Gastrocnemius medialis (tissue), 4 donors: ENCODE measurements at places on chromosomes 4 and X.

DNA sequence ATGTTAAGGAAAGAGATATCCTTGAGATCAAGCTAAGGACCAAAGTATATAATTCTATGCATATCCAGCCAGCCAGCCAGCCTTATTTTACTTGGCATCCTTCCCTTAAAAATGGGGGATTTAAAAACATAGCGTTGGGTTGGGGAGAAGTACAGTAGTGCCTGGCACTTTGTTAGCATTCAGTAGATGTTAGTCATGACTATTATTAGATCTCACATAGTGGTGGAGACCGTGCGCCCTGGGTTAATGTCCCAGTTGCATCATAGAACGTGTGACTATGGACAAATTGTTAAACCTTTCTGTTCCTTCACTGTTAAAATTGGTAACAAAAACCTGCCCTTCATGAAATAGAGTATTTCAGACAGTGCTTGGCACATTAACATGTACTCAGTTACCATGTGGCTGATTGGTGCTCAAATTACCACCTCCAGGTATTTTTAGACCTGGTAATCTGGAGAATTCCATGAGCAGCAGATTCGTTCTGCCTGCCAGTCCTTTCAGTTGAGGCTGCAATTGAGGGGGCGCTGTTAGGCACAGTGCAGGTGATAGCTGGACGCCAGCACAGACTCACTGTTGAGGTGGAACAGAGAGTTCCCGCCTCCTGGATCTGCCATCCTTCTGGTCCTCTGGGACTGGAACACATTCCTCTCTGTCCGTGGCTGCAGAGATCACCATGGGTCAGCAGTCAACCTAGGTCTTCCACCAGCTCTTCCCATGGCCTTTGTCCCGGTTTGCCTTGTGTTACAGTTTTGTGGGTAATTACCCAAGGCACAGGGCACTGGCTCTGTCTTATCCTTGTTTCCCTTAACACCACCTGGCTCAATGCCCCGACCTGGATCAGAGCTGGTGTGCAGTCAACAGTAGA lies 31.7 kb downstream of the RBBP7 start:
- peaks cover 16% of the 10 kb centered on the region for H3K4me1 ChIP-seq
- peak overlapping the region; percentile 78 for H3K27ac ChIP-seq
- no peak overlapping the region for H3K4me3 ChIP-seq
- DNase-seq = peak; percentile 65

DNA sequence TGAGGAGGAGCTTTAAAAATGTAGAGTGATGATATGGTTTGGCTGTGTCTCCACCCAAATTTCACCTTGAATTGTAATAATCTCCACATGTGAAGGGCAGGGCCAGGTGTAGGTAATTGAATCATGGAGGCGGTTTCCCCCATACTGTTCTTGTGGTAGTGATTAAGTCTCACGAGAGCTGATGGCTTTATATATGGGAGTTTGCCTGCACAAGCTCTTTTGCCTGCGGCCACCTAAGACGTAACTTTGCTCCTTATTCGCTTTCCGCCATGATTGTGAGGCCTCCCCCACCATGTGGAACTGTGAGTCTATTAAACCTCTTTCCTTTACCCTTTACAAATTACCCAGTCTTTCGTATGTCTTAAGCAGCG lies 332.0 kb downstream of the RAPGEF2 start:
- H3K27ac ChIP-seq = no peak overlapping the region
- no peak overlapping the region for H3K4me3 ChIP-seq
- no peak for DNase-seq
- H3K36me3 ChIP-seq = no peaks in the 10 kb centered on the region
- H3K4me1 ChIP-seq = no peaks in the 10 kb centered on the region

DNA sequence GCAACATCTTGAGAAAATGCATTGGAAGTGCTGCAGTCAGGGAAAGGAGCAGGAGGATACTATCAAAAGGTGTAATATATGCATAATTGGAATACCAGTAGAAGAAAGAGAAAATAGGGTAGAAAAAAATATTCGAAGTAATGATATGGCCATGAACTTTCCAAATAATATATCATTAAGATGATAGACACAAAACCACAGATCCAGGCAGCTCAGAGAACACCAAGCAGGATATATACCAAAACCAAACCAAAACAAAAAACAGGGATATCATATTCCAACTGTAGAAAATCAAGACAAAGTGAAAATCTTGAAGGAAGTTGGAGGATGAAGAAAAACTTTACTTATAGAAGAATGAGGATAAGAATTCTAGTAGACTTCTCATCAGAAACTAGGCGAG lies 9.7 kb upstream of the POLA1 start:
- no peak overlapping the region for H3K4me3 ChIP-seq
- no peaks in the 10 kb centered on the region for H3K36me3 ChIP-seq

GRCh38 chr4:94447754-94448411 lies 3.9 kb upstream of the PDLIM5 start:
- H3K4me1 ChIP-seq = peaks cover 40% of the 10 kb centered on the region
- H3K27me3 ChIP-seq = no peaks in the 10 kb centered on the region
- H3K27ac ChIP-seq = peak overlapping the region; percentile 99
- H3K4me3 ChIP-seq = no peak overlapping the region
- DNase-seq = no peak
- H3K36me3 ChIP-seq = no peaks in the 10 kb centered on the region

DNA sequence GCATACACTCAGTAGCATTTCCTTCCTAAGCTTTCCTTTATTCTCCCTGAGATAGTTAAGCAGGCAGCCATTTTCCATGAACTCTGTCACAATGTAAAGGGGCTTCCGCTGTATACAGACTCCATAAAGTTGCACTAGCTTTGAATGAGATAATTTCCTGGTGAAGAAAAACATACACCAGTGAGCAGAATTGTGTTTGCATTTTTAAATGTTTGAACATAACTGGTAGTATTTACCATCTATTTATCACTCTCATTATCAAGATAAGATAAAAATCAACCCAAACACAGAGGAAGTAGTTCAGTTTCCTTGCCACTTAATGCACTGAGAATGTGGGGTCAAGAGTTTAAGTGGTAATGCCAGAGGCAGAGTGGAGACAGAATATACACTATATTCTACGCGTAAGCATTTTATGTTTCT lies 54.1 kb downstream of the TXK start:
- no peak for DNase-seq
- H3K36me3 ChIP-seq = no peaks in the 10 kb centered on the region
- no peak overlapping the region for H3K4me3 ChIP-seq
- H3K4me1 ChIP-seq = no peaks in the 10 kb centered on the region

DNA sequence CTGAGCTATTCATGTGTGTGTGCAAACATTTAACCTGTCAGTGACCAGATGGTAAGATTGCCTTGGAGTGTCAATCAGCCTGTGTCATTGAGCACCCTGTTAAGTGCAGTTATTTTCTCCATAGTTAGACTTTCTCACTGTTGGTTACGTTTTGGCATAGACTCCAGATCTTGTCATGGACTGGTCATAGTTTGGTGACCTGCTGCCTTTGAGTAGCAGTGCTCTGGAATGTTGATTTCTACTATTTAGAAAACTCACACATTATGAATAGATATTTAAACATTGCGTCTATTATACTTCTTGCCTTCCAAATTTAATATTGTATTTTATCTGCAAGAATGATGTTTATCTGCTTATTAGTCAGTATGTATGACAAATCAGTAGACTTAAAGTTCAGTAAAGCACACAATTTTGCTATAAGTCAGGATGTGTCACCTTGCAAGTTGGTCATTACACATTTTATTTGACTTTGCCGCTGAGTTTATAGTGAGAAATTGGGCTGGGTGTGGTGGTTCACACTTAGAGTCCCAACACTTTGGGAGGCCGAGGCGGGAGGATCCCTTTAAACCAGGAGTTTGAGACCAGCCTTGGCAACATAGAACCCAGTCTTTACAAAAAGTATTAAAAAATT lies 42.4 kb downstream of the KIAA0232 start:
- peaks cover 26% of the 10 kb centered on the region for H3K4me1 ChIP-seq
- no peak for DNase-seq
- no peaks in the 10 kb centered on the region for H3K36me3 ChIP-seq
- H3K27me3 ChIP-seq = no peaks in the 10 kb centered on the region

GRCh38 chrX:110182362-110182761 lies 135.5 kb downstream of the AMMECR1 start:
- no peak for DNase-seq
- H3K4me3 ChIP-seq = no peak overlapping the region
- no peak overlapping the region for H3K27ac ChIP-seq
- H3K27me3 ChIP-seq = no peaks in the 10 kb centered on the region
- no peaks in the 10 kb centered on the region for H3K36me3 ChIP-seq

DNA sequence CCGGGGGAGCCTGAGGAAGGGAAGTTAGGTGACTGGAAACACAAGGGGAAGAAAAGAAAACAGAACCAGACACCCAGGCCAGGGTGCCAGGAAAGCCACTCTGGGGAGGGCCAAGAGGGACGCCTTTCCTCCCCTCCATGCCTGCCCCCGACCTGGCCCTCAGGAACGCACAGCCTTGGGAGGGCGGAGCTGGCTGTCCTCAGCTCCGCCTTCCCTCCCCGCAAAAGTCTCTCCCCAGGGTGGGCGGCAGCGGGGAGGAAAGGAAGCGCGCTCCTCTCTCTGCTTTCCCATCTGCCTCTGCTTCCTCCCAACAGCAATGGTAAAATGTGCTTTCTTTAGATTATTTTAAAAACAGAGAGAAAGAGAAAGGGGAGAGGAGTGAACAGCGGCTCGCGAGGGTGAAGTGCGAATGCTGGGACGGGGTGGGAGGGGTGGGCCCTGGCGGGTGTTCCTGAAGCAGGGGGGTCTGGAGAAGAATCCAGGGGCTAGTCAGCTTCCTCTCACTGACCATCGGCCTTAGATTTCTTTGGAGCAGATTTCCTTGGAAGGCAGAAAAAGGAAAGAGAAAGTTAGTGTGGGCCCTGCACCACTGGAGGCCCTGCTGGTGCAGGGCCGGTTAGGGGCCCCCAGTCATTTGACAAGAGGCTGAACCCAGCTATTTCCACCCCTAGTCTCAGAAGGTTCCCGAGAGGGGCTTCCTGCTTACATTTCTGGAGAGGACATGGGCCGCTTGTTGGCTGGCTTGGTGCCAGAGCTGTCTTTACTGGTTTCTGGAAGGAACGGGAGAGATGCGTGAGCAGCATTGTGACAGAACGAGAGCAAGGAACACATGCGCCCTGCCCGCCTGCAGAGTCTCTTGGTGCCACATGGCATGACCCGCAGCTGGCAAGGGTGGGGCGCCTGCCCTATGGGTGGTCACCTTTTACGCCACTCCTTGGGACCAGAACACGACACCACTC lies 4.7 kb upstream of the RENBP start:
- no peaks in the 10 kb centered on the region for H3K4me1 ChIP-seq
- H3K27me3 ChIP-seq = no peaks in the 10 kb centered on the region
- no peak for DNase-seq
- H3K4me3 ChIP-seq = no peak overlapping the region
- peak overlapping the region; percentile 15 for H3K27ac ChIP-seq
- H3K36me3 ChIP-seq = no peaks in the 10 kb centered on the region

DNA sequence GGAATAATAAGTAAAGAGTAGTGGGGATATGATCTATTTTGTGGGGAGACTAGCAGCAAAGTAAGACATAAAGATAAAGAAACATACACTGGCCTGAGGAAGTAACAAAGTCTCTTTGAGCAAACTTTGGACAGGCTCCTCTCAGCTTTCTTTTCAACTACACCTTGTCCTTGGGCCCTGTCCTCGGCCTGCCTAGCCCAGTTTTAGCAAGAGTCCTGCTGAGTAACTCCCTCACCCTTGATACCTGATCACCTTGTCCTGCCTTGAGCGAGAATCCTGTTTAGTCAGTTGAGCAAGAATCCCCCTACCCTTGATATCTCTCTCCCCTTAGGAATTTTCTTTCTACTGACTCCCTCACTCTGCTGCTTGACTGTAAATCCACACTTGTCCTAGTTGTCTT lies 11.5 kb downstream of the HNRNPH2 start:
- no peaks in the 10 kb centered on the region for H3K36me3 ChIP-seq
- H3K27ac ChIP-seq = peak overlapping the region; percentile 92
- H3K4me3 ChIP-seq = no peak overlapping the region
- peaks cover 15% of the 10 kb centered on the region for H3K4me1 ChIP-seq

GRCh38 chr4:5052204-5052702 lies 973 bp downstream of the STK32B start:
- H3K27ac ChIP-seq = no peak overlapping the region
- peak overlapping the region; percentile 45 for H3K4me3 ChIP-seq
- no peak for DNase-seq

DNA sequence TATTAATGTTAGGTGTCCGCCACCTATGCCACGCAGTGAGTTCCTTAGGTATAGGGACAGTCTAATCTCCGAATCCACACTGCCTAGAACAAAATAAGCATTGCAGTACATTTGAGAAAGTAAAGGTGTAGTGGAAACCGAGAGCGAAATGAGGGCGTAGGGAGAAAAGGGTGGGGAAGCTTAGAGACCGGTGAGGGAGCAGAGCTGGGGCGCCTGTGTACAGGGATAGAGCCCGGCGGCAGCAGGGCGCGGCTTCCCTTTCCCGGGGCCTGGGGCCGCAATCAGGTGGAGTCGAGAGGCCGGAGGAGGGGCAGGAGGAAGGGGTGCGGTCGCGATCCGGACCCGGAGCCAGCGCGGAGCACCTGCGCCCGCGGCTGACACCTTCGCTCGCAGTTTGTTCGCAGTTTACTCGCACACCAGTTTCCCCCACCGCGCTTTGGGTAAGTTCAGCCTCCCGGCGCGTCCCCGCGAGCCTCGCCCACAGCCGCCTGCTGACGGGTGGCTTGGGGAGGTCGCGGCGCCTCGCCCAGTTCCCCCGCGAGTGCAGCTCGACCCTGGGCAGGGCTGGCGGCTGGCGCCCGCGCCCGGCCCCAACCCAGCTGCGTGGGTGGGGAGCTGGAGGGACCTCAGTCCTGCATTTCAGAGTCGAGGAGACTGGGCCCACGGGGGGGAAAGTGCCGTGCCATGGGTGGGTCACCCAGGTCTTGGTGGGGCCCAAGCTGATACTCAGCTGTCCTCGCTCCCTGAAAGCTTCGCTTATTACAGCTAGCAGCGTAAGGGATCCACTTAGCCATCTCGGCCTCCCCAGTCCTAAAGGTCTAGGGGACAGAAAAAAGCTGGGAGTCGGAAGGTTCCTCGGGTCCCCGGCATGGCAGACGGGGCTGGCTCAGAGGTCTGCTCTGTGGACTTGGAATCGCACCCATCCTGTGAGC lies at the start of gene ANXA3:
Gene ANXA3, plus strand, starts transcription at position 351 of the 932 bp plus-strand sequence. CDS start 2,704 bp downstream, outside the sequence.
- peak within 1 kb of the TSS; percentile 76 for H3K27ac ChIP-seq
- no peak for DNase-seq
- H3K4me1 ChIP-seq = no peaks in the 10 kb centered on the region
- H3K36me3 ChIP-seq = no peaks in the 10 kb centered on the region
- peaks cover 10% of the 10 kb centered on the region for H3K27me3 ChIP-seq

DNA sequence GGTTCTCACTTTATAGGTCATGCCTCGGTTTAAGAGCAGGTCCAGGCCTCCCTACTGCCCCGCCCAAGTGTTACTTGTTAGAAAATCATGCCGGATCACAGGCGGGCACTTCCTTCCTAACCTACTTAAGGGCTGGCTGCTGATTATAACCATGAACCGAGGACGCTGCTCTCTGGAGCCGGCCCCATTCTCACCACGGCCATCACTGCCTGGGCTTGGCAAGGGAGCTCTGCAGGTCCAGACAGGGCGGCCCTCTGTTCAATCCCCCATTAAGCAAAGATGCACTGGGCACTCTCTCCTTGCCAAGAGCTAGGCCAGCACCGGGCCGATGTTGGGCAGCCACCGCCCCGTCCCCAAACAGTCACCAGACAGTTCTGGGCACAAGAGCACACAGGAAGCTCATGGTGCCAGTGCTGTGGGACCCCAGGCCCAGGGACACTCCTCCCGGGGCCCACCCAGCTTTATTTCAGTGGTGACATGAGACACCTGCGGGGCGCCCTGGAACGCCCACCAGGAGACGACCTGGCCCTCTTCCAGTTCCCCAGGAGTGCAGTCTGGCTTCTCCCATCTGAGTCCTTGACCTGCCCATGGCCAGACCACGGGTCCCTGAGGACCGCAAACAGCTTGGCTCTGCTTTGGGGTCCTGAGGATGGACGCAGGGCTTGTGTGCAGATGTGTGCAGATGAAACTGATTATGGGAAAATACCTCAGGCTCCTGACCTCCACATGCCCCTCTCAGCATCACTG lies 44.0 kb downstream of the ABLIM2 start:
- peak overlapping the region; percentile 99 for H3K27ac ChIP-seq
- peaks cover 17% of the 10 kb centered on the region for H3K36me3 ChIP-seq
- H3K4me1 ChIP-seq = peaks cover 91% of the 10 kb centered on the region
- DNase-seq = peak; percentile 42
- peak overlapping the region; percentile 20 for H3K4me3 ChIP-seq
- H3K27me3 ChIP-seq = no peaks in the 10 kb centered on the region
